ENCODE measurements at places on chromosomes 2 and 18.
A peak's percentile ranks its signal among the peaks of the same experiment; 100 is the strongest.

- DNase-seq: no peak
These were observed 358.4 kb upstream of the NRP2 start for GRCh38 chr2:205323929-205324328.

GRCh38 chr18:45325778-45326177 lies 289.5 kb upstream of the SLC14A2 start:
- DNase-seq: no peak

- no peak for DNase-seq
These were observed 26.0 kb upstream of the NPAS2 start for GRCh38 chr2:100793982-100794381.

GRCh38 chr2:152846697-152847470 lies 128.5 kb downstream of the ARL6IP6 start:
- DNase-seq: no peak

DNA sequence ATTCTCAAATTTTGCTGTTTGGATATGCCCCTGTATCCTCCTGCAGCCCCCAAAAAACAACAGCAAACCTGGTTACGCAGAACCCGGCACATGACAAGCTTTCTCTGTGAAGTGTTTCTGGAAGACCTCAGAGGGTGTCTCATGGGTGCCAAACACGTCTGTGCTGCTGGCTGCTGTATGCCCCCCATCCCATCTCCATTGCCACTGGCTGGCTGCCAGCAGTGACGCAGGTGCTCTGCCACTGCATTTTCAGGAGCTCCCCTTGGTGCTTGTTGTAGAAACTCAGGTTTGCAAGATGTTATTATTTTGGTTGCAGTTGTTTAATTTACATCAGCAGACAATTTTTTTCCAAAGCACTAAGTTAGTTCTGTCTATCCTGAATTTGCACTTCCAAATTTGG lies 166.4 kb upstream of the FANCL start:
- no peak for DNase-seq

- DNase-seq: no peak
These were observed 76.6 kb downstream of the OSBPL1A start for GRCh38 chr18:24321071-24321470.

- no peak for DNase-seq
These were observed 223.9 kb downstream of the LDLRAD4 start for GRCh38 chr18:13442451-13442850.

DNA sequence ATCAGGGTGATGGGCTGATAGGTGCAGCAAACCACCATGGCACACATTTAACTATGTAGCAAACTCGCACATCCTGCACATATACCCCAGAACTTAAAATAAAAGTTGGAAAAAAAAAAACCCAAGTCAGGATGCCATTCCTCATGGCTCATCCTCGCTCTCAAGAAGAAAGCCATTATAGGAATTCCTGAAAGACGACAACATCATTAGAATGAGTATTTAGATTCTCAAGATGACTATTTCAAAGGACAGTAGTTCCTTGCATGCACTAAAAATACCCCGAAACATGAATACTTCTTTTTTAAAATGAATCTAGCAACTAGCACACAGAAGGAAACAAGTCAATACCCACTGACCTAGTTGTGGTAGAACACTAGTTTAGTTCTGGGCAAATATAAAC lies 285.8 kb upstream of the REV1 start:
- DNase-seq: no peak

DNA sequence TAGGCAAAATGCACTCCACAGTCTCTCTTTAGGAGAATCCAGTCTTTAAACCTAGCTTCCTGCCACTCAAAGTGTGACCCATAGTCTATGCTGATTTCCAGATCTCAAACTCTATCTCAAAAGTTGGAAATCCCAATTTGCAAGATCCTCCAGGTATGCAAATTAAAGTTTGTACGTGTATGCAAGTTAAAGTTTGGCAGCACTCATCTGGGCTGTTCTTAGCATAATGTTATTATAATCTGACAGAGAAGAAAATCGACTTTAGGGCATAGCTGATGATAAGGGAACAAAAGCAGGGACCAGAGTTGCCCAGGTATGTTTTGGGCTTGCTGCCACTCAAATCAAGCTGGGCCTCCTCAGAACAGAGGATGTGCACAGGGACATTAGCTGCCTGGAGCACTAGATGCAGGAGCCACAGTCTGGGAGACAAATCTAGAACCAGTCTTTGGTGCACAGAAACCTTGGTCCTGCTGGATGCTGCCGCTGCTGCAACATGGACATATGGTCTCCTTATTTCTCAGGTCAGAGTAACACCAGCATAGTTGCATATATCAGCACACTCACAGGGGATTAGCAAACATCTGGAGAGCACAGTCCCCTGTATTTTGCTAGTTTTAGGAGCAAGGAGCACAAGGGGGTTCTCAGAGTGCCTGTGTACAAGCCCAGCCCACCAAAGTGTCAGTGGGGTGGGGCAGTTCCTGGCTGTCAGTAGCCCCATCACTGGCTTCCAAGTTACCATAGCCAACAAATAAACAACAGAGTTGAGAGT lies 242.6 kb downstream of the TTC32 start:
- DNase-seq: no peak

DNA sequence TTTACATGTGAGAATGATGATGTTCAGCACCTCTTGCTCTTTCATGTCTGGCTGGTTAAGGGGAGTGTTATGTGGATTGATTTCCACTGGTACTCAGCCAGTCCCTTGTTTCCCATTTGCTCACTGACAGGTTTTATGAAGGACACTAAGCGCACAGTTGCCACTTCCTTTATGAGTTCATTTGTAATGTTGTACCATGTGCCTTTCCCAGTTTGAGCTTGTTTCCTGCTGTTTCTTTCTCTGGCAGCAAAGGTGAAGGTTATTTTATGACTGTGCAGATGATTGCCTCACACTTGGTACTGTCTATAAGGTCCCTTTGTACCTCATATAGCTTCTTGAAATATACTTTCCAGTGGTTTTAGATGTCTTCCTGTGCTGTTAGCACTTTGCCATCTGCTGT lies 1700.5 kb upstream of the TMEFF2 start:
- no peak for DNase-seq

- peak; percentile 68 for DNase-seq
These were observed 302.8 kb downstream of the PTGR3 start for GRCh38 chr18:74906184-74906583.

GRCh38 chr2:1755436-1756191 lies 11.3 kb upstream of the PXDN start:
- no peak for DNase-seq

DNA sequence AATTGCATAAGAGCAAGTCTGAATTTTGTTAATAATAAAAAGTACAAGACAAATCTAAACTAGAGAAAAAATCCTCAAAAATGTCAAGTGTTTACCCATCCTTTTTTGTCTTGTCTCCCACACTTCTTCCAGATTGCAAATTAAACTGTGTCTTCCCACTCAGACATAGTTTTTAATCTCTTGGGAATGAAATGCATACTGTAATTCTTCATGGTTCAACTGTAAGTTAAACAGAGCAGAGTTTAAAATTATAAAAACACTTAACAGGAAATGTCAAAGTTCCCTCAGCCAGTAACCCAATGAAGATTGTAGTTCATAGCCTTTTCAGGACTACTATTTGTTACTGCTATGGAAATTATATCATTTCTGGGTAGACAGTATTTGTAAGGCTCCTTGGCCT lies 171.8 kb downstream of the UBE2E3 start:
- no peak for DNase-seq

- DNase-seq: no peak
These were observed 773.3 kb upstream of the SLC39A10 start for GRCh38 chr2:194883711-194884110.

GRCh38 chr2:217410681-217410960 lies 550.8 kb upstream of the TNP1 start:
- no peak for DNase-seq

- DNase-seq: no peak
These were observed 299.1 kb downstream of the PAX3 start for GRCh38 chr2:221999717-222000116.

GRCh38 chr2:141557329-141558095 lies 573.3 kb downstream of the LRP1B start:
- DNase-seq: no peak

DNA sequence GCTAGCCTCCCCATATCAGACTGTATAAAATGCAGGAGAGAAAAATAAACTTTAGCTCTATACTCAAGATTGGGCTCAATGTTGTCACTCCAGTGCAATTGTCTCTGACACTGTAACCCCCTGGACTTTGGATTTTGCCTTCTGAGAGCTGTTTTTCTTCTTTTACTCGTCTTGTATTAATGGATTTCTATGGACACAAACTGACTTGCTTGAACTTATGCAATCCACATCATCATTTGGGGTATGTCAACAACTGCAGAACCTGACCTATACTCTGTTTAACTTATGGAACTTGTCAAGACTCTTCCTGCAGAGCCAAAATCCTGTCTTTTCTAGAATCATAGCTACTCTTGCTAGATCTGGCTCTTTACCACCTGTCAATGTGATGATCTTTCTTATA lies 257.8 kb upstream of the DCC start:
- no peak for DNase-seq

DNA sequence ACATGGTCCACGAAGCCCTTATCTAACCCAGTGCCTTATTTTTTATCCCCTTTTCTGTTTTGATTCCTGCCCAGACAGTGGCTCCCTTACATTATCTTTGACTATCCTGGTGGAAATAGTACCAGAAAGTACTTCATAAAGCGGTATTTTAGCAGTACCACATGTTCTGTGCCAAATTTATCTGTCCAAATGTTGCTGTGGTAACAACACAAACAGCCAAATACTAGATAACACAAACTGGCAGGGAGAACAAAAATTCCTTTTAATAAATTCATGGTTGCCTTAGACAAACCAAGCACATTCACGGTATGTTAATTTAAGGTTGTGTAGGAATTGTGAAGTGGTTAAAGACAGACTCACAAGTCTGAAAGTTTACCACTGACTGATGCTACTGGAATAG lies 187.9 kb upstream of the LHCGR start:
- no peak for DNase-seq

DNA sequence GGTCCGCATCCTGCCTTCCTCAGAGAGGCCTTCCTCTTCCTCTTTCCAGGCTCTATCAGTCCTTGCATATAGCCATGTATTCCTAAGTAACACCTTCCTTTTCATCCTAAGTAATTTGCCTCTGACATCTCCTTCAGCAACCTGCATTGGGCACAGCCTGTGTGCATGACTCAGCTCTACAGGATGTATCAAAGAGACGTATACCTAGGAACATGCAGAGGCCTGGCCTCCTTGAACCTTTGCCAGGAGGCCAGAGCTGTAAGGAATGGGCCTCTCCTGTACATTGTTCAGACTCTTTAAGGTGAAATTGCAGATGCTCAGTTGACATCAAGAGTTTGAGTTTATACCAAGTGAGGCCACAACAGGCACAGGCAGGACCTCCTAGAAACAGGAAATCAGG lies 76.0 kb upstream of the CELF4 start:
- no peak for DNase-seq

DNA sequence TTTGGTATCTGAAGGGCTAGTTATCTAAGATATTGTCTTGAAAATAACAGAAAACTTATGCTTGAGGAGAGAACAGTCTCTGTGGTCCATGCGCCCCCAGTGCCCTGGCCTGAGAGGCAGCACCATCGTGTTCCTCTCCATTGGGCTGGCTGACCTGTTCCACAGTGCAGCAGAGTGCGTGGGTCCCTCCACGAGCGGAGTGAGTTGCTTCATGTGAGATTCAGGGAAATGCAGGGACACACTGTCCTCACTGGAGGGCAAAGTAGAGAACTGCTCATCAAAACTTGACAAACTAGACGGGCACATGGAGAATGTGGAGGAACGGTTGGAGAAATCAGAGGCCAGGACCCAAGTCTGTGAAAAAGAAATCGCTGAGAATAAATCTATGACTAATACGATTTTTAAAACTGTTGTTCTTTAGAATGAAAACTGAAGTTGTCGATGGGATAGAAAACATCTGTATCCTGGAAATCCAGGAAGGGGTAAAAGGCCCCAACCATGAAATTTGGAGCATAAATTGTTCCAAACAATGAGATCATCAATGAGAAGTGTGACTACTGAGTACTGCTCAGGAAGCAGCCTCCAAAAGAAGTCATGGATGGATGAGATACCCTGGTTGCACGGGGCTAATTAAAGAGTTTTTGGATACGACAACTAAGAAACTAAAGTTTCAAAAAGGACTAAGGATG lies 58.1 kb downstream of the REV1 start:
- DNase-seq: no peak

DNA sequence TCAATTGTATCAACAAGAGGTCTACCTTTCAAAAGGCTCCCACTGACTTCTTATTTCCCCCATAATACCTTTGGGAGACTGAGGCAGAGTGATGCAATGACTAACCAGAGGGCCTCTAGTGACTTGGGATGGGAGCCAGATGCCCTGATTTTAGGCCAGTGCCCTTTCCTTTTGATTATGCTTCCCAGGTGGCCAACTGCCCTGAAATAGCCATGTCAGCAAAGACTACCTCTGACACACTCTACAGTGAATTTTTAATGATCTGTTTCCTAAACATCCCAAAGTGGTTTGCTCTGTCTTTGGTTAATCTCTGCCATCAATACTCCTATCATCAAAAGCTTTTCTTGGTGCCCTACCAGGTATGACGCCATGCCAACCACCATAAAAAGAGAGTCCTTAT lies 65.9 kb upstream of the ZFP36L2 start:
- DNase-seq: no peak

GRCh38 chr2:115299199-115299598 lies 856.8 kb downstream of the DPP10 start:
- DNase-seq: no peak

DNA sequence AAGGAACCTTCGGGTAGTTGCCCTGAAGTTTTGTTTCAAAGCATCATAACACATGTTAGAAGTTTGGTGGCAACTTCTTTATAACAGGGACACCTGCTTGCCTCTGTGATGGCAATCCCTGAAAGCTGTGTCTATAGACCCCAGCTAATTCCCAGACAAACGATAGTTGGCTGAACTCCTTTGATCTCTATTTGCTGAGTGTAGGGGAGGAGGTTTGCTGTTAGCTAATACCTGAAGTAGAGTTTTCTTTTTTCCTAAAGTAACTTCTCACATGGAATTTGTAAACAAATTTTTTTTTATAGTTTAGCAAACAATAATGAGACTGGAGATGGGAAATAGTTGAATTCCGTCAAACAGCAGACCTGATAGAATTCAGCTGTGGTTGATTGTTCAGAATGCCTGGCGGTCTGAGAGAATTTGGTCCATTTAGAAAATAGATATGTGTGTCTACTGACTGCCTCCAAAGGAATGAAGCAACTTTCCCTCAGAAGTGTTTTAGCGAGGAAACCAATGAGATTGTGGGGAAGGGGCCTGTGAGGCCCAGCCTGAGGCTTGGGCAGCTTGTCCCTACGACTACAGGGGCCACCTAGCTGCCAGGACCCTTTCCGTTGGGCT lies 123.5 kb upstream of the EPAS1 start:
- no peak for DNase-seq

DNA sequence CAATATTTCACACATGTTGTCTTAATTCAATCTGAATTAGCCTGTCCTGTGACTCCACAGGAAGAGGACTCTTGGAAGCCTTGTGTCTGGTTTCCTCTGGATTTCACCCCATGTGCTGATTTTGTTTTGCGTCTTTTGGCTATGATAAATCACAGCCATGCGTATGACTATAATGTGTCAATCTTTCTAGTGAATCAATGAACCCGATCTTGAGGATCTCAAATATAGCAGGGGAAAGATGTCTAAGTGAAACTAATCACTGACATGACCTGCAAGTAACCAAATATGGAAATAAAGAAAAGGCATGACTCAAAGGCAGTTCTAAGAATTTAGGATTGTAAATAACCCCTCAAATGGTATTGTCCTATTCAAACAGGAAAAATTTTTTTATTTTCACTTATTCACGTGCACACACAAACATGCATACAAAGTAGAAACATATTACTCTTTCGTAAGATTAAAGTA lies 8.2 kb downstream of the WDFY1 start:
- DNase-seq: no peak

Measured in NCI-H748 treated with DMSO at 0.1 percent for 48 hours (cell line).